Stimulated activated CD4-positive, alpha-beta T cell treated with anti-CD3 and anti-CD28 coated beads, Interleukin-12 subunit alpha, Interleukin-12 subunit beta, amount 100 ng/mL, for 24 hours (primary cell): ENCODE measurements at places on chromosomes 4 and X.

DNA sequence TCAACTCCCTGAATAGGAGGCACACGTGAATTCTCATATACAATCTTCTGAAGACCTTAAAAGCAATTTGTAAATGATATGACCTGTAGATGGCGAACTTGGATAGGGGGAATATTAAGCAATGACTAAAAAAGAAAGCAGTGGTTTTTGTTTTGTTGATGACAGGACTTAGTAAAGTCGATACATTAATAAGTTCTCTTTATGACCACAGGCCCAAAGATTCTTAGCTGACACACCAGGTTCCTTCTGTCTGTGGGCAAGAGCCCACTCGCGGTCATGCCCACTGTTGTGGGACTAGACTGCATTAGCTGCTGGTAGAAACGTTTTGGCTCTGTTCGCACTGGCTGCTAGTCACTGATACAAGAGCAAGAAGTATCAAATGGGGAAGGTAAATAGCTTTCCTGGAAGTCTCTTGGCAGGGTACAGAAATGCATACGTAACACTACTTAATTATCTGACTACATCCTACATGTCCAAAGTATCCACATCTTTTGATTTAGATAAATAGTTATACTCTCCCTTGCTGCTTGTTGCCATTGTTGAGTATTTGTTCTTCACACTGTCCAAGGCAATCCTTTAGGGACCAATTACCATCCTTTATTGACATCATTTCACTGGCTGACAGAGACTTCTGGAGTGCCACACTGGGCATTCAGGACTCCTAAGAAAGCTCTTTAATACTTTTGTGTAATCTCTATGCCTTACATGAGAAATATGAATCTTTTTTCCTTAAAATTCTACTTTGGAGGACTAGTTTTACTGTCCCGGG is 31.0 kb downstream of the ALPK1 start:
- DNase-seq, result no peak

GRCh38 chr4:100738196-100739165 is 220.7 kb upstream of the EMCN start:
- no peak for DNase-seq

DNA sequence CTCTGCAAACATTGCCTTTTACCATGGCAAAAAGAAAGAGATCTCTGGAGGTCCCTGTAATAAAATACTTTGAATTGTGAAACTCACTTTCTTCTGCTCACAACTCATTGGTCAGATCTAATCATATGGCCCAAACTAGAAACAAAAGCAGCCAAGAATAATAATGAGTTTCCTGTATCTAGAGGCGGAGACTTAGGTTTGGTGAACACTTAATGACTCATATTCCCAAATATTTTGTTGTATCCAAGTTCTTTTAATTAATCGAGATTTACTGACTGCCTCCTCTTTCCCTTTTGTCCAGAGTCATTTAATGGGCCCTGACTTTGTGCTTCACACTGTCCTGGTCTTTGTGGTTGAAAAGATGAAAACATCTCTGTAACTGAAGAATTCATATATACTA is 190.6 kb downstream of the CCSER1 start:
- no peak for DNase-seq

DNA sequence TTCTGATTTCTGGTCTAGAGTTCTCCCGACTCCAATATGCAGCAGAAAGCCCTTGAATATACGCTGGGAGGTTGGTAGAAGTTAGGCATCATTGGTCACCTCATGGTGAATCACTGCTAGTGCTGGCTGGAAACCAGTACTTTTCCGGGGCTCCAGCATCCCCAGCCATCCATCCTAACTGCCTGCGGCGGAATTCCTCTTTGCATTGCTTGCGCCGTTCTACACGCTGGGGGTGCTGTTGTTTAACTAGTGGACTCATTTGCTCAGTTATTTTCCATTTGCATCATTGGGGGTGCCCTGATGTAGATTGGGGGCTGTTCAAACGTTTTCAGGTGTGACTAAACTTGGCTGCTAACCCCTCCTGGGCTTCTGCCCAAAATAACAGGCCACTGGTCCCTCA is 23.3 kb upstream of the GPR50 start:
- DNase-seq, result no peak

GRCh38 chrX:127552571-127552970 is 499.6 kb downstream of the ACTRT1 start:
- no peak for DNase-seq

DNA sequence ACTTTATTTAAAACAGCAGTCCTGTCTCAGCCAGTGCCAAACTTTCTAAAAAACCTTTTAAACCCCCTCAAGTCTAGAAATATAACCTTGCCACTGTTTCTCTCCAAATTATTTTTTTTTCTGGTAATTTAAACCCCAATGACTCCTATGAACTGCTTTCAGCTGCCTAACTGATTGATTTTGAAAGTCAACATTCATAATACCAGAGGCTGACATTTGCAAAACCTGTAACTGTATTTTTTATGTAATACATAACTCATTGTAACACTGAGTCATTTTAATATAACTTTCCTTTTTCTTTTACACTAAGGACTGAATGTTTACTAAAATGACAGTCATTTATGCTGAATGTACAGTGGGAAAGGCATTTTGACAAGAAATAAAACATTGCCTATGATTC is 19.1 kb upstream of the EGFL6 start:
- DNase-seq, result no peak

DNA sequence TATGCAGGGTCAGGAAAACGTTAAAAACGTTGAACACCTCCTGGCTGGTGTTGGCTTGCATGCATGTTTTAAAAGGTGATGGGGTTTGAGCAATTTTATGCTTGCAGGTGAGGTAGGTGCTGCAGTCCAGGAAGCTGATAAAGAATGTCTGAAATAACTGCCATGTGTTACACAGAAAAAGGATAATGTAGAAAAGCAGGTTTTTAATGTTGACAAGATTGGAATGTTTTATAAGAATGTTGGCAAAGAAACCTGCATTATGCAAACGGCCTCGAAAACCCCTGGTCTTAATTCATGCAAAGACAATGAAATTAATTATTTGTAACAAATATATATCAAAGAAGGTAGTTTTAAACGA is 723.7 kb upstream of the AGA start:
- DNase-seq, result no peak

GRCh38 chr4:138602664-138603063 is 360.5 kb upstream of the SLC7A11 start:
- no peak for DNase-seq

DNA sequence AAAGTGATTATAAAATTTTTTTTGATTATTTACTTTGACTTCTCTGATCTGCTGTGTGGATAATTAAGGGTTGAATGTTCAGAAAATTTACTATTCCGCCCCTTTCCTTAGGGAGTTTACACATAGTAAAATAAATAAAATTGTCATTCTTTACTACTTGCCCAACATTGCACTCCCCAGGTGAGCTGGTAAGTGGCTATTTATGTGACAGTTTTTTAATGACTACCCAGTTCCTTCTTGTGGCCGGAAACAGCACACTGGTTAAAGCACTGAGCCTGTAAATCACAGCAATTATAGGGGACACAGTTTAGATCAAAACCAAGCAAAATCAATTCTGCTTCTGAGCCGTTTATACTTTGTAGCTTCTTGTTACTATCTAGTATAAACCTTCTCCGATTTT is 158.1 kb downstream of the FHIP1A start:
- DNase-seq, result no peak

DNA sequence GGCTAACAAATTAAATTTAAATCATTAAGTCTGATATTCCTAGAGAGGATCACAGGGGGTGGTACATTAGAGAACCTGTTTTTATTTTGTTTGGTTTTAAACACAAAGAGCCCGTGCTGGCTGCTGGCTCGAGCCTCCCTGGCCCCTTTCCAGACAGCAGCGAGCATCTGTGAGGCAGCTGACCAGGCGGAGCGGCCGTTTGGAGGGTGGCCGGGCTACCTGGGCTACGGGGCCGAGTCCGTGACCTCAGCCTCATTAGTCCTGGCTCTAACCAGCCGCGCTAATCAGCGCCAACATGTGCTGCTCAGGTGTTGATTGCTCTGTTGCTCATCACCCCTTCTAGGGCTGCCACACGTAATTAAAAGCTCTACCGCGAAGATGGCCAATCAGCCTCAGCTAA is 35.3 kb downstream of the DCTD start:
- no peak for DNase-seq

- no peak for DNase-seq
These were observed 201.6 kb downstream of the QDPR start for GRCh38 chr4:17310269-17310652.

DNA sequence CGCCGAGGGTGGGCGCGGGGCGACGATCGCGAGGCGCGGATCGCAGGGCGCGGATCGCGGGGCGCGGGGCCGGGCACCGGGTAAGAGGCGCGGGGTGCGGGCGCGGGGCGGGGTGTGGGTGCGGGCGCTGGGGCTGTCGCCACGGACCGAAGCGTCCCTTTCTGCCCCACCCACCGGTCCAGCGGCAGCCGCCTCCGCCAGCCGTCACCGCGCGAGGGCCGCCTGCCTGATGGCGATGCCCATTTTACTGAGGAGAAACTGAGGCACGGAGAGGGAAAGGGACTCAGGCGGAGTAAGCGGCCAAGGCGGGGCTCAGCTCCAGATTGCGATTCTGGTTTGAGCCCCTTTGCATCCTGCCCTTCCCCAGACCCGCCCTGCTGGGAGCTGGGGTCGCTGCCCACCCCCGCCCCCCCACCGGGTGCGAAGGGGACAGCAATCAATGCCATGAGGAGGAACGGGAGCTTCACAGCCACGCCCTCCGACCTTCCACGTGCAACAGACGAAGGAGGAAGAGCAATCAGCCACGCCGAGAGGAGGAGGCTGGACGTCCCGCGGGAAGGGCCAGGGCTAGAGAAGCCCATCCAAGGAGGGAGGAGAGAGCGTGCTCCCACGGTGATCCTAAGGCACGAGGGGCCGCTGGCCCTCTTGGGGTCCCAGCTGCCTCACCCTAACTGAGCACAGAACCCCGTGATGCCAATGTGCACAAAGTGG is 10.9 kb upstream of the MAN2B2 start:
- DNase-seq, result no peak

DNA sequence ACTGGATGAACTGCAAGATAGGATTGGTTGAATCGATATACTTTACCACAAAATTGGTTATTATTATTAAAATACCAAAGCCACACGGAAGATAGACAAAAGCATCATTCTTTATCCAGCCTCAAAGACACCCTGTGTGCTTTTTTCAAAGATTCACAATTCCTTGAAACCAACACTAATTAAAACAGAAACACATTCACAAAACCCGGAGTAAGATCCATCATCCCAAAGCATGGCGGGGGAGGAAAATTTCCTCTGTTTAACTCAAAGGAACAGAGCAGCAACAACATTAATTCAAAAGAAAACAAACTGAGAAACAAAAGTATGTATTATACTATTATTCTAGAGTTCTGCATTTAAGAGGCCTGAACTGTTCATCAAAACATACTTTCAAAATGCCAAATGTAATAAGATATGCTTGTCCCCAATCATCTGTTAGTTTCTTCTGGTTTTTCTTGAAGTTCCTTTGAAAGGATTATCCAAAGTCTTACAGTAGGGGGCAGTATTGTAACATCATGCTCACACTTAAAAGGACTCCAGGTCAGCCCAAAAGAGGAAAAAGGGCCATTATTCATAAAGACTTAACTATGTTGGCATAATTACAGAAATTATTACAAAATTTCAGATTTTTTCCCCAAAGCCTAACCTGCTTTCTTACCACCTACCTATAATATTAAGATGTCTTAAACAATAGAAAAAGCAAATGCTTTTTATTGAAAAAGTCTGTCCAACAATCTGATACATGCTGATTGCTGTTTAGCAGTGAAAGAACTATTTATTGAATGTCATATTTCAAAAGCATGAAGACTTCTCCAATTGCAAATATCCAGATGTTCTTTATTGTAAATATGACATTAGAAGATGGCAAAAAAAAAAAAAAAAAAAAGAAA is 168.7 kb downstream of the SCFD2 start:
- no peak for DNase-seq

DNA sequence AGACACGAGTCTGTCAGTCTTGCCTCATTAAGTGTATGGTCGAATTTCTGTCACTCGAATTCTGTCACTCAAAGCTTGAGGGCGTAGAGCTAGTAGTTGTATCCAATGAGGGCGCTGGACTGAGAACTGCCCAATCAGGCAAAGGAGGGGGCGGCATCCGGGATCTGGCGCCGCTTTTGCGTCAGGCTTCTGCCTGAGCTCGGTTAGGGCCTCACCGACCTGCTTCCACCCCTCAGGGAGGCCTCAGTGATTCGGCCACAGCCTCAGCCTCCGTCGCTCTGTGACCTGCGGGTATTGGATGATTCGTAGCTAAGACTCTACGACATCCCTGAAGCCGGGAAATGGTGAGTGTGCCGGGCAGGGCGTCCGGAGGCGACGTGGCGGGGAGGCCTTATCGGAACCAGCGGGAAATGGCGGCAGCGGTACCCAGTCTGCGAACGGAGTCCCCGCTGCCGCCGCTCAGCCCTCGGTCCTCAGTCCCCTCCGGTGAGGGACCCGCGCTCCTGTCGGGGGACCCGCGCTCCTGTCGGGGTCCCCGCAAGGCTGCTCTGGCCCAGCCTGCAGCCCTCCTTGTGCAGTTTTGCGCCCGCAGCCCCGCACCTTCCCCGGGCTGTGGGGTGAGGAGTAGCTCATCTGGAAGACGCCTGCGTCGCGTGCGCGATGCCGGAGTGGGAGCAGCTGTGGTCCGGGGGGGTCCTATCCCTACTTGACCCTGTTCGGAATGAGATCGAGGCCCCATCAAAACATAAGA is 88.3 kb downstream of the ZNF718 start:
- DNase-seq, result no peak

GRCh38 chrX:152968193-152968592 is 25.7 kb downstream of the PNMA5 start:
- no peak for DNase-seq

DNA sequence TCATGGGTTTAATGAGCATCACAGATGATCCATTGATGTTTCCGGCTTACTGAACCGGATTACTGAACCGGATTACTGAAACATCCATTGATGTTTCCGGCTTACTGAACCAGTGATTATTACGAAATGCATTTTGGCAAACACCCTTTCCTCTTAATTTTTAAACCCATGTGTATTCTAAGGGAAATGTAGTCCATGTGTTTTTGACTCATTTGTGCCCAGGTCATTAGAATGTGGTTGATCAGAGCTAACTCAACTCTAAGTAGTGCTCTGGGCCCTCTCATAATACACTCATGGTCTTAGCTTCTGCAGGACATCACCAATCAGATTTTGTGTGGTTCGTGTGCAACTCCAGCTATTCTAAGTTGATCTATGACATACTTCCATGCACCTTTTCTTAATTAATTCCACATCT is 141.6 kb downstream of the SPATA18 start:
- DNase-seq, result no peak

GRCh38 chrX:67546496-67547423 is 2.9 kb downstream of the AR start:
- DNase-seq, result no peak

GRCh38 chr4:39410415-39410814 is 3.7 kb downstream of the KLB start:
- no peak for DNase-seq

GRCh38 chr4:185304944-185305690 is 90.6 kb downstream of the LRP2BP start:
- no peak for DNase-seq

DNA sequence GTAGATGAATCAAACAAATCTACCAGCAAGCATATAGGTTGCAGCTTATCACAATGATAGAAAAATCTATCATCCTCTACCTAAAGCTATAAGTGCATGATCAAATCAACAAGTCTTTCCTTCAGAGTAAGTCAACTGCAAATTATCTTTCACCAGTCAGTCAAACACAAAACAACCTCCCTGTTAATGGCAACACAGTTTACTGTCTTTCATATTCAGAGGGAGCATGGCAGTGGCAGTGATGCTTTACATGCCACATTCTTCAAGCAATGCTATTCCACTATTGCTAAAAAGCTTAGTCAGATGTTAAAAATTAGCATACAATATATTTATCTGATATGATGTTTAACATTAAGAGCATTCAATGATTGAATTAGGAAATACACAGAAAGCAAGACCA is 245.1 kb upstream of the KLHL4 start:
- no peak for DNase-seq

GRCh38 chr4:145521282-145521681 is 39.6 kb downstream of the SMAD1 start:
- DNase-seq, result no peak
